Activated T-cell treated with anti-CD3 and anti-CD28 coated beads for 1 hour (primary cell): ENCODE measurements at places on chromosomes 1 and 21.

GRCh38 chr1:105101261-105101660 lies 1351.6 kb downstream of the AMY1C start:
- no peak for DNase-seq

GRCh38 chr1:233909195-233909594 lies 4.7 kb downstream of the SLC35F3 start:
- DNase-seq: no peak

GRCh38 chr1:204065986-204066300 lies 7.0 kb upstream of the SOX13 start:
- DNase-seq: no peak

- DNase-seq: no peak
Observed at GRCh38 chr1:4797429-4797828, 143.0 kb downstream of the AJAP1 start.

GRCh38 chr1:63116016-63116415 lies 206.4 kb upstream of the FOXD3 start:
- no peak for DNase-seq

- no peak for DNase-seq
Observed at GRCh38 chr1:171115280-171115897, 24.7 kb downstream of the FMO3 start.

GRCh38 chr1:33503506-33503905 lies 31.1 kb downstream of the ZSCAN20 start:
- no peak for DNase-seq

DNA sequence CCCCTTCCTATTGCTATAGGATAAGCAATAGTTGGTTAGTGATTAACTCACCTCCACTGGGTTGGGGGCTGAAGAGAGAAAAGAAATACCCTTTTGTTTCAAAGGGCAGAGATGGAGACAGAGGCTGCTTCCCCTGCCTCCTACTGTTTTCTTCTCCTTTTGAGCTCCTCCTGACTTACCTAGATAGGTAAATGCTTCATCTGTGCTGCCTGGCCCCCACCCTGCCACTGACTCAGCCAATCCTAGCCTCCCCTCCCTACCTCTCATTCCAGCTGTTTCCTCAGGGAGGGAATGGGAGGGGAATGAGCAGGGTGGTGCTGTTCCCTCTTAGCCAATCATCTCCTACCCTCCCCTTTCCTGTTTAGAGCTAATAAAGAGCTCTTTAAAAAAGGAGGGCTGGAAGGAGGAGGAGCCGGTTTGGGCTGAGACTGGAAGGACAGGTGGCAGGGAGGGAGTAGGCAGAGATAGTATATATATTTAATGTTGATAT lies at the start of gene C1orf116:
TSS of gene C1orf116 (minus strand) at position 229 of the 490 bp plus-strand sequence. CDS start 5,158 bp downstream, outside the sequence.
- no peak for DNase-seq

- DNase-seq: no peak
Observed at GRCh38 chr1:100530880-100531487, 7.0 kb upstream of the GPR88 start.
